ENCODE measurements at places on chromosomes 5 and 9.

DNA sequence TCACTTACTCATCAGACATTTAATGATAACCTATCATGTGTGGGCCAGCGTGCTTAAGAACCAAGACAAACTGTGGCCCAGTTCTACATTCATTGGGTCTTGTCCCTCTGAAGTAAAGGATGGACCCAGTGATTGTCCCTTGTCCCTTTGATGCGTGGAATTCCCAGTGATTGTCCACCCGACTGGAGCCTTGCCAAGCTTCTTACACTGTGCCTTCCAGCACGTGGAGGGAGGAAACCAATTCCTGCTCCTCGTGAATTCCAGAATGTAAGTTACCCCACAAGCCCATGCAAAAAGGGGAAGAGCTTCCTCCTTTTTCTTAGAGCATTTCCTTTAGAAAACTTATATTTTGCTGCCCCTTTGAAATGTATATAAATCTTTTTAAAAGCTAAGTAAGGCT, 7.9 kb downstream of the CKMT2 start:
- no peak for DNase-seq

DNA sequence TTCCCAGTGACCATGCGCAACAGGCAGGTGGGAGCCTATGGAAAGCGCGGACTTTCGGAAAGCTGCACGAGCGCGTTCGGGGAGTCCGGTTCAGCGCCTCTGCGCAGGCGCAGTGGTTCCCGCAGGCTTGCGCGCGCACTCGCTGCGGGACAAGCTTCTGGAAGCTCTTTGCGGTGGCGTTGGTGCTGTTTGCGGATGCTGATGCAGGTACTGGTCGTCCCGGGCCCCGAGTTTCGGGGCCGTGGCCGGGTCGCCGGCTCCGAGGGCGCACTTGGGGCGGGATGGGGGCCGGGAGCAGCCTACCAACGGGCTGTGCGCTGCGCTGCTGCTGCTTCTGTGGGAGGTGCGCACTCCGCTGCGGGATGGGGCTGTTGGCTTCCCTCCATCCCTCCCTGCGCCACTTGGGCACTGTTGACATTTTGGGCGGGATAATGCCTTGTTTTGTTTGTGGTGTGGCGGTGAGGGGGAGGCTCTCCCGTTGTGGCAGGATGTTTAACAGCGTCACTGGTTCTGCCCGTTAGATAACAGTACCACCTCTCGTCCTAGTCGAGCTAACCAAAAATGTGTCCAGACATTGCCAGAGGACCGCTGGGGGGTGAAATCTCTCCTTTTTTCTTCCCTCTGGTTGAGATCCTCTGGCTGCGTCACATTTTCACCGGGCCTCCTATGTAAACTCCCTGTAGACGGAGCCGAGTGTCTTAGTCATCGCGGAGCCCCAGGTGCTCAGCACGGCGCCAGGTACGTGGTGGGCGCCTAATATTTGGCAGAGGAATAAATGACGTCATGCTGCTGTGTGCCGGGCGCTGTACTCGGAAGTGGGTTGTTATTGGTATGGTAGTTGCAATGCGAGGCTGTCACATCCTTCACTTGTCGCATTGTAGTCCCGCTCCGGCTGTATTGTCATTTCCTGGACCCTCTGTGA, at the start of gene ZNF483:
Gene ZNF483 (plus strand): TSS at position 124 of the 922 bp plus-strand sequence. CDS start 2,217 bp downstream, outside the sequence.
- DNase-seq, result peak; percentile 45

DNA sequence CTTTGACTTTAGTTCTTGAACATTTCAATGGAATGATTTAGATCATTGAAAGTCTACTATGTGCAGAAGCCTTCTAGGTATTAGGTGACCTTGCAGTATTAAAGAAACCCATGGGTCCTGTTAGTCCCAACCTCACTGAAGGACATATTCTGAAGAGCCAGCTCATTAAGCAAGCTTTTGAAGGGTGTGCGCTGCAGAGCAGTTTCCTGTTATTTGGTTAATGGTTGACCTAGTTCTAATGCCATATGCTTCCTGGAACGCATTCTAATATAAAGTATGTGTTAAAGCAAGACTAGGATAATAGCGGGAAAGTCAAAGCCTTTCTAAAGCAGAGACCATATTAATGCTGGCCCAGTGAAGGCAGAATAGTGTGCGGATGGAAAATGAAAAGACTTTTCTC, 20.1 kb downstream of the ZNF462 start:
- DNase-seq, result no peak

DNA sequence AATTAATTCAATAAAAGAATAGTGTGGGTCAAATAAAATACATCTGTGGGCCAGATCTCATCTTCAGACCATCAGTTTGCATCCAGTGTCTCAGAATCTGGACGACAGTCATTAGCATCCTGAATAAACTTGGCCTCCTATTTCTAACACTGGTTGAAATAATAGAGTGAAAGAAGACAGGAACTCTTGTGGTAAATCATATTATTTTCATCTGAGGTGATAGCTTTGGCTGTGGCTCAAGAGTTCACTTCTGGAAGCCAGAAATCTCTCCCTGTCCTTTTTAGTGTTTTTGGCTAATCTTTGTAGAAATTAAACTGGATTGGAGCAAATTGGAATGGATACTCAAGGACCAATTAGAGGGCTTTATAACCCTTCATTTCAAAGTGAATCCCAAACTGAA, 63.4 kb upstream of the HMHB1 start:
- DNase-seq, result no peak

GRCh38 chr5:168740092-168740800, 161.1 kb upstream of the PANK3 start:
- DNase-seq, result no peak

DNA sequence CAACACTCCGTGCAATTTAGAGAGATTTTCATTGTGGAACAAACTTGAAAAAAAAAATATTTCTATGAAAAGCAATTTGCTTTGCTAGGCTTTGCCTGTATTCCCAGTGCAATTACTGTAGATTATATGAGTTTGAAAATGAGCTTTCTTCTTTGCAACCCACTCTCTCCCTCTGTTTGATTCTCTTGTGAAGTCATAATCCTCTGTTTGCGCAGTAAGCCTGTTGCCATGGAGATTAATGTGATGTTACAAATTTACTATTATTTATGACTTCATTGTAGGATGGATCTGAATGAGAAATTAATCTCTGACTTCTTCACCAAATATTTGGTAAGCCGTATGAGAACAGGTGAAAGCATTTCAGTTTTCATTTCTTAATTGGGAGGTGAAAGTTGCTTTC, 320.3 kb downstream of the SPATA31D1 start:
- DNase-seq, result no peak

DNA sequence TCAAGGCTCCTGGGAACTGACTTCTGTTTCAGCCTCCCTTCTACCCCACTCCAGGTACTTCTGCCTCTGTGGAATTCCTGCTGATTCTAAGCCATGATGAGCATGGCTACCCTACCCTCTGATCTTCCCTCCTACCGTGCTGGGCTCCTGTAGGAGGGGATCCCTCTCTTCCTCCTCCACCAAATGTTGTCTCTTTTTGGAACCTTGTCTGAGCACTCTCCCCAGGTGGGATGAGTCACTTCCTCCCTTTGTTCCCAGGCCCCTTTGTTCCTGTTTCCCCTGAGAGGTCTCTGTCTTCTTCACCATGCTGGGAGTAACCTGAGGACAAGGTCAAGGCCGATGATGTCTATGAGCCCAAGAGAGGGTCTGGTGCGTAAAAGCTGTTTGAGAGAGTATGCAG, 213.2 kb downstream of the GABBR2 start:
- DNase-seq, result no peak

DNA sequence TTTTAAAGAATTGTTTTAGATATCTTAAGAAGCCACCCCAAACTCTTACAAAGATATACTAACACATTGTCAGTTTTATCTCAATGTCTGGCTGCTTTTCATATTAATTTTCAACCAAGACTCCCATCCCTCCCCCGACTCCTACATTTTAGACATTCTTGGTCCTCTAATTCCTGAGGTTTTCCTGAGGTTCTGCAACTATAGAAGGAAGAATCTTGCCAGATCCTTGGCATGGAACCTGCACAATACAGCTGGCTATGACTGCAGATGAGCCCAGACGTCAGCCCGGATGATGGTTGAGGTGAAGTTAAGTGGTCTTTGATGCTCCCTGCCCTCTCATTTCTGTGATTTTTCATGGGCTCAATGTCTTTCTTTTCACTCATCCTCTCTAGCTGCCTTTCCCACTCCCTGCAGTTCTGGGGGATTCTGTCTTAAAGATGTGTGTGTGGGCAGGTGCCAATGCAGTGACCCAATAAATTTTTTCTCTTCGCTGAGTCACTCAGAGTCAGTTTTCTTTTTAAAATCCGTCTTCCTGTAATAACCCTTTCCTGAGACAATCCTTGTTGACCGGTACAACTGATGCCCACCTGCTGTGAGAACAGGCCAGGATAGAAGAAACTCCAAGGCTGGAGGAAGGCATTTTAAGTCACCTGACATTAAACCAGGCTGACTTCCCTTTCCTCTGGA, 237.8 kb upstream of the GAS1 start:
- DNase-seq, result no peak

- no peak for DNase-seq
Observed at GRCh38 chr5:756865-757345, 27.6 kb downstream of the ZDHHC11B start.

GRCh38 chr5:122182491-122182921, 53.2 kb downstream of the ZNF474 start:
- no peak for DNase-seq

GRCh38 chr5:6545036-6545693, 87.7 kb downstream of the NSUN2 start:
- DNase-seq, result no peak

DNA sequence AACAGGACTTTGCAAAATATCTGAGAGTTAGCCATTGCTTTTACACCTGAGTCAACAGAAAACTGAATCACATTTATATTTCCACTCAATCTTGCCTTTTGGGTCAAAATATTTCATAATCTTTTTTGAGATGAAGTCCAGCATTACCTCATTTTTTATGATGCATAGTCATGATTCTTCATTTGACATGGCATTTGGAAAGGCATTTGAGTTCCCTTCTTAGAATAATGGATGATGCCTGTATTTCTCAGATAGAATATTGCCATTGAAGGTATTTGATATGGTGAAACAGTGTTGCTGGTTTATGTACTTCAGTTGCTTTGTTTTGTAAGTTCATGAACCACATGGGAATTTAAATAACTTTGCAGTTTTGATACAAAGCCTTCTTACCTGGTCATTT, 180.4 kb downstream of the PRR16 start:
- no peak for DNase-seq

GRCh38 chr5:164505791-164506190, 1000.4 kb downstream of the MAT2B start:
- DNase-seq, result no peak

- DNase-seq, result no peak
Observed at GRCh38 chr9:137268538-137269201, 8.9 kb upstream of the TOR4A start.

DNA sequence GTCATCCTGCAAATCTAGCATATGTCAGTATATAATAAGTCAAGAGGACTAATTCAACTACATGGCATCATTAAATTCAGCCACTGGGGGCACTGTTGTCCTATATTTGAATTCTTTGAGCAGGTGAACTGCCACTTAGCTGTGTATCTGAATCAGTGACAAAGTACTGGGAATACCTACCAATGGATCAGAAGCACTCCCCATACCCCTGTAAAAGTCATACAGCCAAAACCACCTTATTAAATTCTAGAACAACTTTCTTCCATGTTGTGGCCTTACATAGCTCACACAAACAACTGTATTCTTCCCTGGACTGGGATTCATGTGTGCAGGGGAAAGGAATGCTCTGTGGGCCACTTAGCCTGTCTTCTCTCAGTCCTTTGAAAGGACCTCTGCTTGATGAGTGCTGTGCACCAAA, 57.4 kb upstream of the PLPP6 start:
- no peak for DNase-seq

GRCh38 chr9:111983484-111983908, 86.9 kb downstream of the UGCG start:
- no peak for DNase-seq

DNA sequence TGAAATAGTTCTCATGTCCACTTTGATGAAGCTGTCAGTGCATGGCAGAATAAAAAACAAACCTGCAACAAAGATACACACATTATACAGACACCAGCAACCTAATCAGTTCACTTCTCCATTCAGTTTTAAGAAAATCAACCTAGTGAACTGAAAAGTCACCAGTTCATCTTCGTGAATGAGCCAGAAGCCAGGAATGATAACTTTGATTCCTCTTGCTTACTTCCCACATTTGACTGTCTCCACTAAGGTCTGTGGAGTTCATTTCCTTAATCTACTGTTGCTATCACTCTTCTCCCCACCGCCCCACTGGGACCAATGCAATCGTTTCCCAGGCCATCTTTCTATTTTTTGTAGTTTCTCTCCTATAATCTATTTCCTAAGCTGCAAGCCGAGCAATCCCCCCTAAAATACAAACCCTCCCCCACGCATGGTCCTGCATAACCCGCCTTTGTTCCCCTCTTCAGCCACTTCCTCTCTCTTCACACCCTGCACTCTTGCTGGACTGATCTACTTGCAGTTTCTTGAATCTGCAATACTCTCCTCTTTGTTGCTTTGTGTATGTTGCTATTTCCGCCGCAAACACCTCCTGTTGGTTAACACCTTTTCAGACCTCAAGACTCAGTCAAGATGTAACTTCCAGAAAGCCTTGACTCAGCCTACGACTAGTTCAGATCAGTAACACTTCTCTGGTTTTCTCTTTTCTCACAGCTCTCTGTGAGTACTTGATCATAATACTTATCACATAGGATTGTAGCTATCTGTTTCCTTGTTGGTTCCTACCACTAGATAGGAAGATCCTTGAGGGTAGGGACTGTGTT, 16.6 kb downstream of the STOM start:
- DNase-seq, result peak; percentile 34

DNA sequence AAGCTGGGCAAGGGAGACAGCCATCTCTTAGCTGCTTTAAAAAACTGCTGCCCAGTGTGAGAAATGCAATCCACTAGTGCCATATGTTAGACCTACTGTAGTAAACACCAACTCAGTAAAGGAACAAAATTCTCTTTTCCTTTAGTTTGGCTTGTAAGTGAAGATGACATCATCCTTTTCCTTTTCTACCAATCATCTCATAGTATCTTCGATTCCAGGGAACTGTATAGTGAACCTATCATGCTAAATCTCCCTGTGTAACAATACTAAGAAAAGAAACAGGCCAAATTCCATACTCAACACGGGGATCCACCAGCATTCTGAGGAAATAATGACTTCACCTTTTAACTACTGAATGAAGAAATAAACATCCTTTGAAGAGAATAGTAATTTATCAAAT, 100.1 kb downstream of the RAPGEF6 start:
- DNase-seq, result no peak

DNA sequence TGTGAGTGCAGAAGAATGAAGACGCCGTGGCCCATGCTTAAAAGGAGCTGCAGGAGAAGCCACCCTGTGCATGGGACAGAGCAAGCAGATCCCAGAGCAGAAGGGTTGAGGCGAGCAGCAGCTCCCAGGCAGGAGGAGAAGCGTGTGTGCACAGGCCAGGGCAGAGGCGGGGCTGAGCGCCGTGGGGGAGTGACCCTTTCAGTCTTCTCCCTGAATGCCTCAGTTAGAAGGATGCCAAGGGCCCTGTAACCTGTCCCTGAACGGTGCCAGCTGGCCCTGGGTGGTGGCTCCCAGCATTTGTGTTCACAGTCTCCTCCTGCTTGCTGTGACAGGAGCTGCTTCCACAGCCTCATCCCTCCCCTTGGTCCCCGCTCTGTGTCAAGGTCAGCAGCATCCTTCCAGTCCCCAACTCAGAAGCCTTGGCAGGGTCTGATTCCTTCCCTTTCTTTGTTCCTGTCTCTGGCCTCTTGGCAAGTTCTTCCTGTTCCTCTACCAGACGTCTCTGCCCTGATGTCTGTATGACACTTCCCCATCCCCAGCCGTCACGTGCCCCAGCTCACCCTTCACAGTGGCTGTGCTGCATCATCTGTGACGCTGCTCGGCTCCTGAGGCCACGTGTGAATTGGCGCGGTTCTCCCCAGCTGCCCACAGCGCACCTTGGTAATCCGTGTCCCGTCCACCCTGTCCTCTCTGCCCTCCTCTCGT, 5.2 kb downstream of the EXOC3 start:
- DNase-seq, result no peak

- no peak for DNase-seq
Observed at GRCh38 chr9:133536536-133536935, 2.0 kb downstream of the ADAMTSL2 start.
